Activated naive CD4-positive, alpha-beta T cell treated with Interleukin-2 at 50 U/mL for 16 hours (primary cell): ENCODE measurements at places on chromosomes 3 and 15.

GRCh38 chr3:158095111-158095813 is 11.0 kb downstream of the SHOX2 start:
- DNase-seq: no peak

DNA sequence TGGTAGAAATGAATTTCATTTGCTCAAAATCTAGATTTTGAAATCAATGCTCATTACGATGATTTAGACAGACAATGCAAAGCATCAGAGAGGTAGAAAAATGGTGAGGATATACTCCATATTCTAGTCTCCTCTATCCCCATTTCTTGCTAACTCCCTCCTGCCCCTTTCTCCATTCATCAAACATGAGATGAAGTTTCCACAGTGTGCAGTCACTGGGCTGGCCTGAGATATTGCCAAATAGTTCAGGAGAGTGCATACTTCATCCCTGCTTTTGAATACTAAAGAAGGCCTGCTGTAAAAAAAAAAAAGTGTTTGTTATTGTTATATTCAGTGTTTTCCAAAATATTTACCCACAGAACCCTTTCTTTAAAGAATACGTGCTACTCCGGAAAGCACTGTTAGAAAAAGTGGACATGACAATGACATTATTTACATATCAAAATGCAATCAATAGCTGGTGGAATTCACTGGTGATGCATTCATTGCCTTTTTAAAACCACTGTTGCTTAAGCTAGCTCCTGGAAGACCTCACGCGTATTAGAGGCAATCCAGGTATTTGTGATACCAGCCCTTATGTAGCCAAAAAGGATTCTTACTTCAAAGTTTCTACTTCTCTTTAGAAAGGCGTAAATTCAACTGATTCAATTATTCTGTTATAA is 247.6 kb upstream of the SOX2 start:
- DNase-seq: no peak

GRCh38 chr3:111229301-111229700 is 157.7 kb downstream of the NECTIN3 start:
- DNase-seq: no peak

- peak; percentile 17 for DNase-seq
Measured at GRCh38 chr15:31302778-31303725, 23.6 kb upstream of the KLF13 start.

- no peak for DNase-seq
Measured at GRCh38 chr3:32349184-32349583, 42.5 kb upstream of the CMTM7 start.

GRCh38 chr15:31503256-31503655 is 176.6 kb downstream of the KLF13 start:
- DNase-seq: no peak

- no peak for DNase-seq
Measured at GRCh38 chr15:82731527-82731926, 21.9 kb upstream of the AP3B2 start.
